ENCODE measurements at places on chromosomes 12 and 14.

DNA sequence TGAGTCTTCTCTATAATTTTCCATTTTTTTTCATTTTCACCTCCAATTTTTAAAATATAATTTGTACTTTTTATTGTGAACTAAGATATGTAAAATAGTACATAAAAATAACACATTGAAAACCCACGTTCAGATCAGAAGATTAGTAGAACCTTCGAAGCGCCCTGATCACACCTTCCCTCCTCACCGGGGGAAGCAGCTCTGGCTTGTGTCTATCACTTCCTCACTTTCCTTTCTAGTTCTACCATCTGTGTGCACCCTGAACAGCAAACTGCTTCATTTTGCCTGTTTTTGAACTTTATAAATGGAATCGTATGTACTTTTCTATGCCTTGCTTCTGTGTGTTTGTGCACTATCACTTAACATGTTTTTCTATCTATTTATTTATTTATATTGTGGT lies 11.8 kb upstream of the CD27 start:
- no peak for DNase-seq

- no peak for DNase-seq
Measured at GRCh38 chr14:105846312-105846711, 319.9 kb downstream of the TMEM121 start.

DNA sequence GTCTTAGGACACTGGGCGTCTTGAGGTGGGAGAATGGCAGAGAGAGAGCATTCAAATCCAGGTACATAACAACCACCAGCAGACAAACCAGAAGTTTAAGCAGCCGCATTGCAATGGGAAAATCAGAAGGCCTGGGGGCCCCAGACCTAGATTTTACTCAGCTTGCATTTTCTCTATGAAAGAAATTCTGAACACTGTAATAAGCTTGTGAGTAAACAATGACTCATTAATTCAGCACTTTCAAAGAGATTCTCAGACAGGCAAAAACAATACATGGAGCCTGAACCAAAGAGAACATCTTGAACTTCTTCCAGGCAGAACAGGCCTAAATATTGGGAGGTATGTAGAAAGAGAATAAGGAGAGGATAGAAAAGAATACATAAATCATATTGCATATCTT lies 69.8 kb upstream of the IFNG-AS1 start:
- DNase-seq = no peak

GRCh38 chr12:116267948-116268347 lies 9.5 kb downstream of the MED13L start:
- no peak for DNase-seq

GRCh38 chr12:53564278-53564677 lies 57.0 kb upstream of the NPFF start:
- no peak for DNase-seq

GRCh38 chr14:105304565-105304964 lies 3.8 kb upstream of the BRF1 start:
- DNase-seq = no peak

DNA sequence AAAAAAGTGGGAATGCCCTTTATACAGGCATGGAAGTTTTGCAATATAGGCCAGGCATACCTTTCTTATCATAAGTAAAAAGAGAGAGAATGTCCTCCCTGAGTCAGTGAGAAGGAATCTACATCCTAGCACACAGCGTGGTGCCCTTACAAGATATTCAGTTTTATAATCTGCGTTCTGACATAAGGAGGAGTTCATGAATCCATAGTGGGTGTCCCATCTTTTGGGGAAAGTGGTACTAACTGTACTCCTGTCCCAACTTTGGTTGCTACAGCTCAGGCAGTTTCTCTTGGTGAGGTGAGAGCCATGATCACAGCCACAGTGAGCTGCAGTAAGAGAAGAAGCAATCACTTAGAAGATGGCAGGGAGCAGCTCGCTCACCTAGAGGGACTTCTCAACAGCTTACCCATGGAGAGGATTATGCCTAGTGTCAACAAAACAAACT lies 332.9 kb downstream of the BCAT1 start:
- no peak for DNase-seq

DNA sequence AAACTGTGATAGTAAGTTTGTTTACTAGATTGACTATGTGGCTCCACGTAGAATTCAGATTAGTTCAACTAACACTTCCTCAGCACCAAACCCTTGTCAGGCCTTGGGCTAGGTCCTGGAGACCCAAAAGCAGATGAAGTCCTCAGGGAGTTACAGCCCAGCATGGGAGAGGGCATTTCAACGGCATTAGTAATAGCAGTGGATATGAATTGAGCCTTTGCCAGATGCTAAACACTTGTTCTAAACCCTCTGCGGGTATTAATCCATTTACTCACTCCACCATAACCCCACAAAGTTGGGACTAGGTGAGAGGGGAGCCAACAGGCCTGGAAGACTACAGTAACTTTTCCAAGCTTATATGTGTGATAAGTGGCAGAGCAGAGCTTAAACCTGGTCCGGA lies 714.6 kb downstream of the DIO2 start:
- no peak for DNase-seq

Measured in NCI-H2081 treated with DMSO at 0.1 percent for 48 hours (cell line).